ENCODE measurements at places on chromosomes 2 and 18.

- DNase-seq: no peak
These were observed 43.5 kb downstream of the SLC38A11 start for GRCh38 chr2:164911832-164912231.

DNA sequence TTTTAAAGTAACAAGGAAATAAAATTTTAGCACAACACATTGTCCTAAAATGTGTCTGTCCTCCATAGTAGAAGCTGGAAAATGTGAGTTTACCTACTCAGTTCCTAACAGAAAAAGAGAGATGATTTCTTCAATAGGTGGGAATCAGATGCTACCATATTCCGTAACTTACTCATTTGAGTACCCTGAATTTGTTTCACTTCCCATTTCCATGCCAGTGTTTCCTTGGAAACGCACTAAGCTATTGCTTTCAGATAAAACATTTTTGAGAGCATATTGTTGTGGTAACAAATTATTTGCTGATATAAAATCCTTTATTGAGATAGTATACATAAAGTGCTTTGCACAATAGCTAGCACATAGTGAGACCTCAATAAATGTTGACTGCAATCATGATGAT is 137.5 kb upstream of the BARD1 start:
- DNase-seq: no peak

- DNase-seq: no peak
These were observed 865.5 kb downstream of the DSC3 start for GRCh38 chr18:30177056-30177455.

GRCh38 chr2:82993609-82994008 is 1465.5 kb downstream of the SUCLG1 start:
- DNase-seq: no peak

- DNase-seq: no peak
These were observed 450.1 kb downstream of the LPIN1 start for GRCh38 chr2:12196495-12196894.

- no peak for DNase-seq
These were observed 15.5 kb downstream of the HDLBP start for GRCh38 chr2:241300000-241300399.

- DNase-seq: no peak
These were observed 244.7 kb downstream of the NDUFA10 start for GRCh38 chr2:239780236-239780994.

GRCh38 chr2:140269000-140269399 is 1488.8 kb upstream of the NXPH2 start:
- no peak for DNase-seq

DNA sequence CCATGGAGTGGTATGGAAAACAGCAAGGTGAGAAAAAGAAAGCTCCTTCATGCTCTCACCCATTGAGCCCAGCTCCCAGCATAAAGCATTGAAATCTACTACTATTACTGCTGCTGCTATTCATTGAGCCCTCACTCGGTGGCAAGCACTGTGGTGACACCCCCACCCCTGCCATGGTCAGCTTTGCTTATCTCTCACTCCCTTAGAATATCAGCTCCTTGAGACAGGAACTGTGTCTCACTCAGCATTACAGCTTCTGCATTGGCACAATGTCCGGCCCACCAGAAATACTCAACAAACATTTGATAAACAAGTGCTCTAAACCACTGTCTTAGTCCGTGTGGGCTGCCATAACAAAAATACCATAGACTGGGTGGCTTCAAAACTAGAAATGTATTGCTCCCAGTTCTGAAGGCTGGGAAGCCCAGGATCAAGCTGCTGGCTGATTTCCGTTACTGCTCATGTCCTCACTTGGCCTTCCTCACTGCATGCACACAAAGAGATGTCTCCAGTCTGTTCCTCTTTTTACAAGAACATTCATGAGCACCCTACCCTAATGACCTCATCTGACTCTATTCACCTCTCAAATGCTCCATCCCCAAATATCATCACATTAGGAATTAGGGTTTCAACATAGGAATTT is 116.3 kb downstream of the ZBTB7C start:
- peak; percentile 88 for DNase-seq

GRCh38 chr2:71801969-71802368 is 345.7 kb downstream of the CYP26B1 start:
- DNase-seq: peak; percentile 16

- no peak for DNase-seq
These were observed 376.6 kb upstream of the NETO1 start for GRCh38 chr18:73244401-73244800.

DNA sequence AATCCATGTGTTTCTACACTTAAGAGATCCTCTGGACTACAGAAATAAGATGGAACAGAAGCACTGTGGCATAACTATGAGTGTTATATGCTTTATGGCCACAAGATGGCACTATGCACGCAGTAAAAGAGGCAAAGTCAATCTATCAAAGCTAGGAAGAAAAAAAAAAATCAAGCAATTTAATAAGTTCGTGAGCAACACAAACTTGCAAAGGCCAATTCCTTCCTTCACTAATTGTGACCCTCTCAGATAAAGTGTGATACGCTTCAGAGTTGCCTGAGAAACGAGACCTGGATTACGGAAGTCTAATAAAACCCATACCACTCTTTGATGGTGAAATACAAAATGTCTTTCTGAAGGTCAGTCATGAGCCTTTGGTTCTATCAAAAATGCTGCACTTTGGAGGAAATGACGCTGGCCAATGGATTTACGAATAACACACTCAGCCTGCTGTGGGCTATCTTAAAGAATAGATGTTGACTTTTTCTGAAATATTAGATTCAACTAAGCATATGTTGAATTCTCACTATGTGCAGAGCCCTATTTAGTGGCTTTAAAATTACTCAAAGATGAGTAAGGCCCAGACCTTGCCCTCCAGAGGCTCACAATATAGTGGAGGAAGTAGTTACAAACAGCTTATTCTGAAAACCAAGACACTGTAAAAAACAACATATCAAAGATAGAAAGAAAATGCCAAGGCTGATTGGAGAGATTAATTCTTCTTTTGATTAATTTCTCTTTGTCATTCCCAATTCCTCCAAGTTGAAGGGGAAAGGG is 35.5 kb upstream of the TTR start:
- DNase-seq: peak; percentile 80

- DNase-seq: no peak
These were observed 323.9 kb downstream of the SETBP1 start for GRCh38 chr18:45004546-45005080.

DNA sequence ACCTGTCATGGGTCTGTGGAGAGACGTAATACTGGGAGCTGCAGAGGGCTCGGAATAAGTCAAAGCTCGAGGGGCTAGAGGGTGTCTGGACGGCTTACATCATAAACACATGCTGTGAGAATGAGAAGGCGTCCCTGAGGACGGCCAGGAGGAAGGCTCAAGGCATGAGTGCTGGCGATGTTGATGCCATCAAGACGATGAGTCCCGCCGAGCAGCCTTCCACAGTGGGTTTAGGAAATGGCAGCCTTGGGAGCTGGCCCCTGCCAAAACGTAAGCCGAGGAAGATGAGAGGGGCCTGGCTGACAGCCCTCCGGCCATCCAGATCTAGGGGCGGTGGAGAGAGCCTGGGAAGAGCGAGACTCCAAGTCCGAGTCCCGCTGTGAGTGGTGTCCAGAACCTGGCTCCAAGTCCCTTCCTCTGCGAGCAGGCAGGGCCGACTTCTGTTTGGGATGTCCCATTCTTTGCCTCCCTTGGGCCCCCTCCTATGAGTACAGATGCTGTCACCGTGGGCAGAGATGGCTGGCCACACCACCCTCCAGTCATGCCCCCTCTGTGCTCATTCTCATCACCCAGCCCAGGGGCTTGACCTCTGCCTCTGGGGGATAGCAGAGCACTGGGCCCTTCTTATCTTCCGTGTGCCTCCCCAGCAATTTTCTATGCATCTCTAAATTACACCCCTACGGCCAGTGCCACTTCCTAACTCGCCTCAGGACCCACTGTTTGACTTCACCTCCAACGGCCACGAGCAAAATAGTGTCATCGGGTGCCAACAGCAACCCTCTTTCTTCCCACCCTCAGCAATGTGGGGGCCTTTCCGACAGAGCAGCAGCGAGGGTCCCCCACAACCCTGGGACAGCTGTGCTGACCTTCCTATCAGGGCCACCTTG is 175.7 kb downstream of the FAM210A start:
- no peak for DNase-seq

DNA sequence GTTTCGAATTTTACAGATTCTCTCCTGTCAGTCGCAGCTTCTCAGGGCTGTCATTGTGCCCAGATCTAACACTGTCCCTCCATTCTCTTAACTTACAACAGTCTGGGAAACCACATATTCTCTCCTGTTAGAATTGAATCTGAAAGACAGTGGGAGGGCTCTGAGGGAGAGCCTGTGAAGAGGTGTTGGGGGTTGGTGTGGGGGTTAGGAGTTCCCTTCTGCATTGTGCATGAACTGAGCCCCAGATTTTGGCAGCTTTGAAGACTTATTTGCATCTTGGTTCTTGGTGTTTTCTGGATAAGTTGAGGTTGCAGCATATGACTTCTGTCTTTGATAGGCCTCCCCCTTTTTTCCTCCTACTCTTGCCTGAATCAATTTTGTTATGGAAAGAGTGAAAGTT is 64.1 kb downstream of the TANC1 start:
- DNase-seq: no peak

DNA sequence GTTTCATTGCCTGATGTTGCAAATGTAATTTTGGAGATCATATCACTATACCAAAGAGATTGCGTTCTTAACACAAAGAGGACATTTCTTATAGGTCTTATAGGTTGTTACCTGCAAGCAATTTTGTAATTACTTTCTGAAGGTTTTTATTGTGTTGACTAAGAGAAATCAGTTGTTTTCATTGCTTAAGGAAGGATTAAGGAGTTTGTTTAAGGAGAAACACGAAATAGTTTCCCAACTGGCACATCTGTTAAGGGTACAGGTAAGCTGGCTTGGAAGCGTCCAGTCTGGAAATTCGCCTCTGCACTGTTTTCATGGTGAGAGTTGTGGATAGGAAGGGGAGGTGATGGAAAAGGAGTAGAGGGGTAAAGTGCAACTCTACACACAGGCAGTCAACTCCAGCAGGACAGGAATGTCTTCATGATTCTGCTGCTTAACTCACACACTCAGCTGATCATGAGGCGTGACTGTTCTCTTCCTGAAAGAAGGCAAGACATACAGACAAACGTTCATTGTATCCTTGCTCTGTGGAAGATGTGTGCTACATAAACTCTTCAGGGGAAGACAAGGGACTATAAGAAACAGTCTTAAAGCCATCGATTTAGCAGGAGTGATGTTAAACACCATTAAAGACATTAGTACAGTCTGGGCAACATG is 61.4 kb upstream of the ACSL3 start:
- DNase-seq: no peak

- no peak for DNase-seq
These were observed 4.0 kb downstream of the ARL4C start for GRCh38 chr2:234492717-234493485.

- no peak for DNase-seq
These were observed 84.4 kb upstream of the TWIST2 start for GRCh38 chr2:238763471-238763995.

DNA sequence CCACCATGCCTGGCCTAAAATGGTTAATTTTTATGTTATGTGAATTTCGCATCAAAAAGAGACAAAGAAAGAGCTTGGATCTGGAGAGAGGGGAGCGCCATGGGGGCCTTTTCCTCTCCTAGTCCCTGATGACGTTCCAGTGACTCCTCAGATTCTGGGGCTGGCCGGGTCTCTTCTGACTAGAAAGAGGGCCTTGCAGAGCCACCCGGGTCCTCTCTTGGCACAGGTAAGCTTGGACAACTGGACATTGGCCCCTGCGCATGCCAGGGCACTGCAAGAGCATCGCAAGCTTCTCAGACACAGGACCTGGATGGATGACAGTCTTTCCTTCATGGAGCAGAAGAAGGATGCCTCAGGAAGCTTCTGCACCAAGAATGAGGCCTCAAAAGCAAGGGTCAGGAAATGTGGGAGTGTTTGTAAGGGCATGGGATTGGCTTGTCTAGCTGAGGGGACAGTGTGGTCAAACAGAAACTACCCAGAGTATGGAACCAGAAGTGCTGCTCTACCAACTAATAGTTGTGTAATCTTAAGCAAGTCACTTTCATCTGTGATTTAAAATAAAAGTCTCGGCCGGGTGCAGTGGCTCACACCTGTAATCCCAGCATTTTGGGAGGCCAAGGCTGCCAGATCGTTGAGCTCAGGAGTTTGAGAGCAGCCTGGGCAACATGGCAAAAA is 35.2 kb downstream of the FOSL2 start:
- DNase-seq: no peak

- no peak for DNase-seq
These were observed 220.2 kb downstream of the PDE11A start for GRCh38 chr2:177852389-177852788.

- DNase-seq: no peak
These were observed 208.4 kb downstream of the INSIG2 start for GRCh38 chr2:118296663-118297062.

DNA sequence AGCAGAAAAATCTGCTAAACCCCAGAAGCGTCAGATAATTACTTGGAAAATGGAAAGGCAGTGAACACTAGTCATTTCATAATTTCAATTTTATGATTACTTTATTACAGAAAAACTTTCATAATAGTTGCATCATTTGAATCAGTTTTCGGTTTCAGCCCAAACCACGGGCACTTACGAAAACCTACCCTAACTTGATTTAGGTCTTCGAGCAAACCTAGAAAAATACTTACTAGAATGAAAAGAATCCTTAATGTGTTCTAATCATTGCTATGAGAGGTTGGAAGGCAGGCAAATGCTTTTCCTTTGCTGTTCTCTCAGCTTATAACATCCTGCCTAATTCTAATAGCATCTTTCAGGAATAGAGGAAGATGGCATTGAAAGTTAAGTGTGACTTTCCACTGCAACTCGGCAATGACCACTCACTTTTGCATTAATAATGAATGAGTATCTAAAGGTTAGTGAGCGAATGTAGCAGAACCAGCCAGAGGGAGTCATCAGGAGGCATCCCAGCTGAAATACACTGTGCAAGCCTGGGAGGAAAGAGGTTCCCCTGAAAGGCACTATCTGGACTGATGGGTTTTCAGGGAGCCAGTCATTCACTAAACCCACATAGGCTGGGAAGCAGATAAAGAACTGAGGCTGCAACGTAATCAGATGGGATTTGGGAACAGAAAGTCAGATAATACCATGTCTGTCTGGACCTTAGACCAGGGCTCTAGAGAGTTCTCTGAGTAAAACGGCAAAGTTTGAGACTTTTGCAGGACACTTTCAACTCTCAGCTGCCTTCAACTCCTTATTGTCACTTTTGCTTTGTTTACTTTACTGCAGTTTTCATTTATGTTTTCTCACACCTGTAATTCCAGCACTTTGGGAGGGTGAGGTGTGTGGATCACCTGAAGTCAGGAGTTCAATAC is 520.8 kb downstream of the RNF144A start:
- no peak for DNase-seq

DNA sequence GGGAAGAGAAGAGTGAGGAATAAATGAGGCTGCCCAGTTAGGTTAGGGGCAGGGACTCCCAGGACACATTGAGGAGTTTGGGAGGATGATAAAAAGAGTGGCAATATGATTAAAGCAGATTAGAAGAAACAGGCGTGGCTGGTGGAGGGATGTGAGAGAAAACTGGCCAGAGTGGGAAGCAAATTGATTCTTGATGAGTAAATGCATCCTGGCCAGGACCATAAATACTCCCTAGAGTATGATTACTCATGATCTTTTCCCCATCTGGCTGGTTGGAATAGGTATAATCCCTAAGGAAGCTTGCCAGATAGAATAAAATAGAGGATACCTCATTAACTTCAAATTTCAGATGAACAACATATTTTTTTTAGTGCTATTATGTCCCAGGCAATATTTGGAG is 21.5 kb upstream of the DAW1 start:
- DNase-seq: no peak

Data from OCI-M1 (cell line).